ENCODE measurements at places on chromosomes 6 and 20. TPM values are rescaled to one million over a fixed set of nuclear protein-coding genes. Genes with fewer than 3 reads are reported as not detected.

CD93 gene
- total RNA-seq = 20.8 TPM

EPPIN gene
- not detected for total RNA-seq

MYLK2 gene
- 17.2 TPM for total RNA-seq

LTV1 gene
- 25.6 TPM for total RNA-seq

PMEPA1 gene
- 8.1 TPM for total RNA-seq

CST2 gene
- not detected for total RNA-seq

LY6G6C gene
- not detected for total RNA-seq

PET117 gene
- total RNA-seq = 28.2 TPM

CST7 gene
- not detected for total RNA-seq

Data from gastrocnemius medialis (tissue), 4 donors.